HCEC 1CT (cell line): ENCODE measurements at places on chromosomes 3 and 15.
A peak's percentile ranks its signal among the peaks of the same experiment; 100 is the strongest.

DNA sequence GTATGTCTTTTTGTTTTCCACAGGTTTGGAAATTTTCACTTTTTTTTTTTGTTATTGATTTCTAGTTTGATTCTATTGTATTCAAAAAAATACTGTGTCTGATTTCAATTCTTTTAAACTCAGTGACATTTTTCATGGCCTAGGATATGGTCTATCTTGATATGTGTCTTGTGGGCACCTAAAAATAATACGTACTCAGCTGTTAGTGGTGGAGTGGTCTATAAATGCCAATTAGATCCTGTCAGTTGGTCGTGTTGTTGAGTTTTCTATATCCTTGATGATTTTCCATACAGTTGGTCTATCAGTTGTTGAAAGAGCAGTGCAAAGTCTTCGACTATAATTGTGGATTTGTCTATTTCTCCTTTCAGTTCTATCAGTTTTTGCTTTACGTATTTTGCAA, 61.7 kb downstream of the LSM3 start:
- no peak for DNase-seq

DNA sequence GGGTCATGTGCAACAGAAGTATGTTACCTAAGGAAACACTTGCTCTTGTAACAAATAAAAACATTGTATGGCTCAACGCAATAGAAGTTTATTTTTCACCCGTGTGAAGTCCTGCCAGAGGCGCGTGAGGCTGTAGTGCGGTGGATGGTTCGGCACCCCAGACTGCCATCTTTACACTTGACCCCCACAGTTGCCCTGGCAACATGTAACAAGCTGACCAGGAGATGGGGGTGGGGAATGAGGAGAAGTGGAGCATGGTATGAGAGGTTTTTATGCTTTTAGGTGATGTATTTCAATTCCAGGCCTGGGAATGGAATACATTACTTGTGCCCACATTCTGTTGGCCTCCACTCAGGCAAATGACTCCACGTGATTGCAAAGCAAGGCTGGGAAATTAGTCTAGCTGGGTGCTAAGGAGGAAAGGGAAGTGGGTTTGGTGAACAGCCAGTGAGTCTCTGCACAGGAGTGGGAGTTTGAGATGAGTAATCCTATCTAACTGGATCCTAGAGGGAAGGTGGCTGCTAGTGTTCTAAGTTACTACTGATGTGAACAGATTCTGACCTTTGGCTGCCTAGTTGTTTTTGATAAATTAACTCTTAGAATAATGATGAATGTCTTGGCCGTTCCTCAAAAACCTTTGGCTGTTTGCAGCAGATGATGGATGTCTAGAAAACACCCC, 33.8 kb upstream of the GREM1 start:
- peak; percentile 96 for DNase-seq

- no peak for DNase-seq
Observed at GRCh38 chr15:81151389-81151788, 17.3 kb downstream of the CFAP161 start.

DNA sequence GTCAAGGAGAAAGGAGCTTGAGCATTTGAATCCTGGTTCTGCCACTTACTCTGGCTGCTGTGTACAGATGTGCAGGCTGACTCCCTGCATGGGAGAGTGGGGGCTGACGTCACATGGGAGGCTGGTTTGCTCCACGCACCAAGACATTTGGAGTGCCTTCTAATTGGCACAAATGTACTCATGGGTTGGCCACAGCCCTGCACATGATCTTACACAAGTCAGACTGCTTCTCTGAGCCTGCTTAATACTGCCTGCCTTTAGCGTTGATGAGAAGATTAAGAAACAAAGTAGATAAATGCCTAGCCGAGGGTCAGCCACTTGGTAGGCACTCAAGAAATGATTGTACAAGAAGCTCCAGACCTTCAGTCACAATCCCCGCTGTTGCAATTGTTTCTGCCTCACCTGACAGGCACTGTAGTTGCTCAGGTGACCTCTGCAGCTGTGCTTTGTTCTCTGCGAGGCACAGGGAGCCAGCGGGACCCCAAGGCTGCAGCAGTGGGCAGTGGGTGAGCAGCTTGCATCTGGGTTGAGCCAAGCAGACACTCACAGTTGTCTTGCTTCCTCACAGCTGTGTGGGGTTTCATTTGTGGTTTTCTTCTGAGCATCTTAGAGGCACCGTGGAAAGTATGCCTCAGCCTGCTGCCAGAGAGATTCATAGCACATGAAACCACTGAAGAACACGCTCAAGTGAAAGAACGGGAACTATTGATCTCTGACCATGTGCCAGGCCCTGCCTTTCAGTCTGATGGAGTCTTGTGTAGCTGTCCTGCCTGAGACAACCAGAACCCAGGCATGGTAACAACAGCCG, 33.1 kb downstream of the GRK7 start:
- no peak for DNase-seq

DNA sequence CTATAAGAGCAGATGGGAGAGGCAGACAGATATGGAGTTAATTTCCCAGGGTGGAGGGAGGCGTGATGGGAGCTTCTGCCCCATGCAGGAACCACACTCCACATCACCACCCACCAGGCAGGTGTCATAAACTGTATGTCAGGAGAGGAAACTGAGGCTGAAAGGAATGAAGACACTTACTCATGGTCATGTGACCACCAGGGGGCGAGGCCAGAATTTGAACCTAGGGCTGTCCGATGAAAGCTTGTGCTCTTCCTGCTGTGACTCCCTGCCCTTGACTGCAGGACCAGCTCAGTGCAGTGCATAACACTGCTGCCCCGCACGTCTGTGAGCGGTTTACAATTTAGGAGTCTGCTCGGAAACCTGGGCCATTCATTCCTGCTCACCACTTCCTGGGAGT, 28.8 kb downstream of the NUP210 start:
- no peak for DNase-seq

DNA sequence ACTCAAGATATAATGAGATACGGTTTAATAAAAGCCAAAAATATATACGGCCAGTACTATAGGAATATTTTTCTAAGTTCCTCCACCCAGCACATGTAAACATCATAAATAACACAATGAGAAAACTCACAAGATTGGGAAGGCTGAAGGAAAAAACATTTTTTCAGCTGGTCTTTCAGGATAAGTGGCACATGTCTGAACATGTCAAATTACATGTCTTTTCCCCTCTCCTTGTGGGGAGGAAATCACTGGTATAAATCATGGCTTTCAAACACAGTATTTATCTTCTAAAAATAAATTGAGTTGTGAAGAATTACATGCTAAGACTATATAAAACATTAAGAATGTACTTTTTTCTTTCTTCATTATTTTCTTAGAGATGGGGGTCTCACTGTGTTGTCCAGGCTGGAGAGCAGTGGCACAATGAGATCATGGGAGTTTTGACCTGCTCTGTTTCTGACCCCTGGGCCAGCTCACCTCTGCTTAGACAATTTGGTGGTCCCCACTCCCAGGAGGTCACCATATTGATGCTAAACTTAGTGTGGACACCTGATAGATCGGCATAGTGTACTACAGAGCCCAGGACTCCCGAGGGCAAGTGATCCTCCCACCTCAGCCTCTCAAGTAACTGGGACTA, 32.8 kb downstream of the ETV5 start:
- no peak for DNase-seq

- DNase-seq: no peak
Observed at GRCh38 chr3:127670229-127670559, 2.6 kb upstream of the ABTB1 start.

- no peak for DNase-seq
Observed at GRCh38 chr15:36882487-36883131, 217.7 kb downstream of the MEIS2 start.

- peak; percentile 53 for DNase-seq
Observed at GRCh38 chr15:39124155-39124552, 456.7 kb upstream of the THBS1 start.

GRCh38 chr15:96109820-96110219, 220.7 kb upstream of the NR2F2 start:
- DNase-seq: no peak

DNA sequence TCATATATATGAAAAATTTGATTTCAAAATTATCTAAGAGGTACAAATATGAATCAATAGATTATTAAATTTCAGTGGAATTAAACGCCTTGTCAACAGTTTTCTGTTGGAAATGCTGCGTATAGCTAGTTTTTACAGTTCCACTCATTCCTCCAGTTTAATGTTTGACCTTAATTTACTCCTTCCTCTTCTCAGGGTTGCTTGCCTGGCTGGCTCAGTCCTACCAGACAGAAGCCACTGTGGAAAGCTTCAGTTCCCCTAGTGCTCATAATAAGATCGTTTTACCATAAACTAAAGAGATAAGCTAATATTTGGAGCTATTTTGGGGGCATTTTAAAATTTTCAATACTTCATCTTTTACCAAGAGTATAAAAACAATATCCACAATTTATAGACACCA, 22.8 kb downstream of the EMC7 start:
- no peak for DNase-seq

- DNase-seq: no peak
Observed at GRCh38 chr15:101490922-101491733, 1.6 kb upstream of the PCSK6 start.

DNA sequence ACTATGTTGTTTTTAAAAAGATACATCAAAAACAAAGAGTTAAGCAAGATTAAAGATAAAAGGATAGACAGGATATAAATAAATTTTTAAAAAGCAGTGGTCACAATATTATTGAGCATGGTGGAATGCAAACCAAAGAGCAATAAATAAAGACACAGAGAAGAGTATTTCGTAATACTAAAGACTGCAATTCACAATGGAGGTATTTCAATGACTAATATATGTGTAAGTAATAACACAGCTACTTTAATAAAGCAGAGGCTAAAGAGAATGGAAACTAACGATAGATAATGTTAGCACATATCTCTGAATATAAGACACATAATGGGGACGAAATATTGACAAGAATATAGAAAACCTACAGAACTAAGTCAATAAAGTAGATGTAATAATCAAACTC, 219.6 kb downstream of the WDR72 start:
- no peak for DNase-seq

DNA sequence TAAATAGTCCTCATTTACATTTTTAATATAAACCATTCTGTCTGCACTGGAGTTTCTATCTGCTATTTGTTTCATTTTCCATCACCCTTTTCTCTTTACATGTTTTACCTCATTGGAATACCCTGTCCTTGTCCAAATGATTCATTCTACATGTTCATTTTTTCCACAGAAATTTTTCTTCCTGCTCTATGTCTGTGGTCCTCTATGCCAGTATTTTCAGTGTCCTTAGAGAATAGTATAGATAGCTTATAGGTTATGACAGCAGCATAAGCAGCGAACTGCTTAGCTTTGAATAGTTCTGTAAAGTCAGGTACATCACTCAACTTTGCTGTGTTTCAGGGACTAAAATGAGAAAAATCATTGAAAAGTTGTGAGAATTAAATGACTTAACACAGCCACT, 742.3 kb upstream of the CBLB start:
- no peak for DNase-seq

- peak; percentile 22 for DNase-seq
Observed at GRCh38 chr15:38320866-38321265, 68.2 kb downstream of the SPRED1 start.

GRCh38 chr15:82890338-82890994, 62.1 kb downstream of the HOMER2 start:
- no peak for DNase-seq

GRCh38 chr15:88467073-88467934, at the start of the genes MRPL46 and MRPS11:
Gene MRPL46 (minus strand): TSS chr15:88467388. CDS start chr15:88467377, 11 bp downstream.
Gene MRPS11 (plus strand): TSS chr15:88467708. CDS start chr15:88467718, 10 bp downstream.
- DNase-seq: peak; percentile 86

- DNase-seq: no peak
Observed at GRCh38 chr3:123449997-123450604, 1.2 kb upstream of the ADCY5 start.

GRCh38 chr3:169323578-169324451, 339.7 kb downstream of the MECOM start:
- DNase-seq: no peak

- DNase-seq: no peak
Observed at GRCh38 chr3:36827133-36827532, 62.8 kb upstream of the DCLK3 start.

DNA sequence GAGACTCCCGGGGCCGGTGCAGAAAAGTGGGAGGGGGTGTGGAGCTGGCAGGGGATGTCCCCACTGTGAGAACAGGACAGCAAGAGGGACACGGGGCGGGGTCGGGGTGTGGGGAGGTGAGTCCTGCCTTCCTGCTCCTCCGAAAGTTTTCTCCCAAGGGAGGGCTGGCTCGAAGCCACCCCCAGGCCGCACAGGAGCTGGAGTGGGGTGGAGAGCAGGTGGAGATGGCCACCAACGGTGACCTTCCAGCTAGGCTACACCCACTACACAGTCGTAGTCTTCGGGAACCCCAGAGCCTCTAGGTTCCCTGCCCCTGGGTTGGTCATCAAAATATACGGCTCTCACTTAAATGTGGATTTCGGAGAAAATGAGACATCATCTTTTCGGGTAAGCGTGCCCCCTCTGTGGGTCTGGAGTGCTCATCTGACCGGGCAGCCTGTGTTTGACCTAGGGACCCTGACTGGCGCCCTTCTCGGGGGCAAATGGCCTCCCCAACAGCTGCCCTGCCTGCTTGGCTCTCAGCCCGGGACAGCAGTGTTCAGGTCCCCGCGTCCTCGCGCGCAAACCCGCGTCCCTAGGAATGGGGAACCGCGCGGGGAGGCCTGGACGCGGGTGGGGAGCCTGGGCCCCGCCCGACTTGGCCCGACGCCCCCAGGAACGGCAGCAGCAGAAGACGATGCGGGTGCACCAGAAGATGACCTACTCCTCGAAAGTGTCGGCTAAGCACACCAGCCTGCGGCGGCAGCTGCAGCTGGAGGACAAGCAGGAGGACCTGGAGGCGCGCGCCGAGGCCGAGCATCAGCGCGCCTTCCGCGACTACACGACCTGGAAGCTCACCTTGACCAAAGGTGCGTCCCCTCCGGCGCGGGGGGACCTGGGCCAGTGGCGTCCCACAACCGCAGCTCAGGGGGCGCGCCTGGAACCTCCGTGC, 21.2 kb downstream of the CFAP100 start:
- no peak for DNase-seq

- no peak for DNase-seq
Observed at GRCh38 chr3:82031596-82031995, 270.2 kb upstream of the GBE1 start.

GRCh38 chr3:152460936-152461335, 192.2 kb downstream of the MBNL1 start:
- no peak for DNase-seq

DNA sequence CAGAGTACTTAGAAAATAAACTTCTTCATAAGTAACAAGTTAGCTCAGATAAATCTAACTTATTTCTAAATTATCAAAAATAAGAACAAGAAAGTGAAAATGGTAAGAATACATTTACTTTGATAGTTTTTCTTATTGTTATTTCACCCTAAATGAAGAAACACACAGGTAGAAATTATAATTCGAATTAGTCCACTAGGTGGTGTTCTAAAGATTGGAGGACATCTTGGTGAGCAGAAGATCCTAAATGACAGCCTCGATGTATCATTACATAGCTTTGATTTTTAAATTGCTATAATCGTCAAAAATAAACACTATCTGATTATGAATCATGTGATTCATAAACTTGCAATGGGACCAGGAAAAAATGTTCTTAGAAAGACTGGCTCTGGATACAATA, 280.8 kb upstream of the UBE2E2 start:
- DNase-seq: peak; percentile 22

GRCh38 chr3:86996261-86996955, 5.5 kb upstream of the VGLL3 start:
- DNase-seq: peak; percentile 56

GRCh38 chr15:38883987-38884386, 319.4 kb upstream of the RASGRP1 start:
- DNase-seq: no peak
